ENCODE measurements at places on chromosomes 3 and 15. TPM values are rescaled to one million over a fixed set of nuclear protein-coding genes. Genes with fewer than 3 reads are reported as not detected.

SNTN gene
- not detected for total RNA-seq

ALPK3 gene
- 0.10 TPM for total RNA-seq

LARP6 gene
- total RNA-seq = not detected

TAGLN3 gene
- 1.1 TPM for total RNA-seq

CYP1A2 gene
- not detected for total RNA-seq

TNFAIP8L3 gene
- total RNA-seq = 0.49 TPM

GPR176 gene
- 0.34 TPM for total RNA-seq

ADIPOQ gene
- total RNA-seq = not detected

IL5RA gene
- 0.12 TPM for total RNA-seq

ARRDC4 gene
- total RNA-seq = 1.5 TPM

COL7A1 gene
- 0.83 TPM for total RNA-seq

DNA sequence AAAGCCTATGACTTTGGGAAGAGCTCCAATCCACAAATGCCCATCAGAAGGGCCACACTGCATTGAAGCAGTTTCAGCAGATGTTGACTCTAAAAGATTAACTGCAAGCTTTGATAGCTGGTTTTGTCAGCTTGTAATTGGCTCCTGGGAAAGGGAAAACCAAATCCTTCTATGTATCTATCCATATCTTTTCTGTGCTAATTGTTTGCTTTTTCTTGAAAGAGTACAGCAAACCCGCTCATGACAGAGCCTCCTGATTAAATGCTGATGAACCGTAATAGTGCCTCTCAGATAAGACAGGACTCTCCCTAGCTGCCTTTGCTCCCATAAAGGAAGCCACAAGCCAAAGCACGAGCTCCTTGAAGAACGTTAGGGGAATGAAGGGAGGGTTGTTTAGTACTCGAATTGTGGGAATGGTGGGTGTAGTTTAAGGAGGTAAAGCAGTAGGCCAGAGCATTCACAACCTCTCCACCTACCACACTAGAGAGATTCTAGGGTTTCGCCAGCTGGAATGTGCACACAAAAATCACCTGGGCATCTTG, 33.6 kb upstream of the LRIG1 start:
- H3K36me3 ChIP-seq = no peaks in the 10 kb centered on the region
- H3K4me1 ChIP-seq = no peaks in the 10 kb centered on the region
- H3K27ac ChIP-seq = no peak overlapping the region
- DNase-seq = no peak
- H3K4me3 ChIP-seq = no peak overlapping the region
- peaks cover 9% of the 10 kb centered on the region for H3K27me3 ChIP-seq

- peak; percentile 18 for DNase-seq
- no peaks in the 10 kb centered on the region for H3K36me3 ChIP-seq
- no peaks in the 10 kb centered on the region for H3K4me1 ChIP-seq
- peaks cover 51% of the 10 kb centered on the region for H3K27me3 ChIP-seq
- no peak overlapping the region for H3K4me3 ChIP-seq
- no peak overlapping the region for H3K27ac ChIP-seq
Observed at GRCh38 chr15:77966540-77967234, 110.8 kb downstream of the TBC1D2B start.

GRCh38 chr3:65666448-65667091, 372.1 kb downstream of the MAGI1 start:
- no peaks in the 10 kb centered on the region for H3K36me3 ChIP-seq
- DNase-seq = no peak
- no peaks in the 10 kb centered on the region for H3K27me3 ChIP-seq

DNA sequence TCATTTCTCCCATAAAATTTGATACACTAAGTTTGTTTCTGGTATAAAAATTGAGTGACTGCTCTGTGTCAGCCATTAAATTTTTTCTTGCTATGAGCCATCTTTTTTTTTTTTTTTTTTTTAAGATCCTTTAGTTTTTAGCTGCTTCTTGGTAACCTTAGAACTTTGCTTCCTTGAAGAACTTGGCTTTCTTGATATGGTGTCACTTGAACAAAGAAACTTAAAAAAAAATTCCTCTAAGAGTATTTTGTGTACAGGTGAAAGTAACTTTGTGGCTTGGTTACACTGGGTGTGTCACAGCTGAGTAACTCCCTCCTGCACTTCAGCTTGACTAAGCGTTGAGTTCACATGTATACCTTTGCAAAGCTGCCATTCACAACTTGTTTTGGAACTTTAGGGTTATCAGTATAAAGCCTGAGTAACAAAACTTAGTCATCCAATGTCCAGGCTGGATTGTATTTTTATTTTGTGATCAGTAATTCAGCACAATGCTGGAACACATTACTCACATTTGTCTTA, 6.5 kb downstream of the CHD2 start:
- H3K27me3 ChIP-seq = no peaks in the 10 kb centered on the region
- peak; percentile 57 for DNase-seq
- H3K4me1 ChIP-seq = peaks cover 84% of the 10 kb centered on the region

DNA sequence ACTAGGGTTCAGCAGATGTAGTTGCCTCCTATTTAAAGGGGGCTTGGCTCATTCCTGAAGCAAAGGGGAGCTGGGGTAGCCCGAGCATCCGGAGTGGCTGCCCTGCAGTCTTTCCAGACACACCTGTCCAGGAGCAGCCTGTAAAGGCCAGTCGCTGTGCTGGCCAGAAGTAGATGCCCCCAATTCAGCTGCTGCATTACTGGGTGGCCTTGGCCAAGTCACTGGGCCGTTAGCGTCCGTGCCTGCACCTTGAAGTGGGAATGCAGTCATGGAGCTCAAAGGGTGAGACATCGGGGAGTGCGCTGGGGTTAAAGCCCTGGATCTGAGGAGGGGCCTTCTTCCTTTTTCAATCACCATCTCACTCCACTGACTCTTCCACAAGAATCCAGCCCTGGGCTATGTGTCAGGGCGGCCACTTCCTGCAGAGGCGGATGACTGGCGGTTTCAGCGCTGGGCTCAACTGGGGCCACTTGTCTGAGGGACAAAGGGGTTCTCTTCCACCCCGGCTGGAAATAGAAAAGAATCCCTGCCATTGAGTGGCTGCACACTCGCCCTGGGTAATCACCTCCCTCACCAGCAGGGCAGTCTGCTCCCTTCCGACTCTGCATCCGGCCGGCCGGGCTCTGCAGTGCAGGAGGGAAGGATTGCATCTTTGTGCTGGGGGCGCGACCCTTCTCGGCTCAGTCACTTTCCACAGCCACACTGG, 11.8 kb downstream of the ALDH1A3 start:
- no peak overlapping the region for H3K4me3 ChIP-seq
- H3K27ac ChIP-seq = no peak overlapping the region
- no peaks in the 10 kb centered on the region for H3K4me1 ChIP-seq
- peaks cover 27% of the 10 kb centered on the region for H3K27me3 ChIP-seq
- no peaks in the 10 kb centered on the region for H3K36me3 ChIP-seq

GRCh38 chr3:129211345-129211744, 27.6 kb upstream of the CNBP start:
- no peak overlapping the region for H3K4me3 ChIP-seq
- H3K36me3 ChIP-seq = no peaks in the 10 kb centered on the region
- H3K4me1 ChIP-seq = peaks cover 4% of the 10 kb centered on the region
- H3K27ac ChIP-seq = no peak overlapping the region

DNA sequence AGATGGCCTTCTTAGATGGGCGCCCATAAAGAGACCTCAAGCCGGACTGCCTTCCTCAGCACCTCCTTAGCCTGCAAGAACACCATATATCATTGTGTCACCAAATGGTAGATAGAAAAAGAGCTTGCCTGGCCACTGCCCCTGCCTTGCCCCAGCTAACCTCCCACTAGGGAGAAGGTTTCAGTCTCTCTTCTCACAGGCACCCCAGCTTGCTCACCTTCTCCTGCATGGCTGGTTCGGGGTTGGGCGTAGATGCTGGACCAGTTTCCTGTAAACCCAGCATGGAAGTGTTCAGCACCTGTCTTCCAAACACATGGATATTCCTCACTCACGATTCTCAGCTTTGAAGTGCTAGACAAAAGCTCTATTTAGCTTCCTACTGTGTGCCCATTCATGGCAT, 3.3 kb upstream of the SLC22A14 start:
- no peaks in the 10 kb centered on the region for H3K36me3 ChIP-seq
- H3K27me3 ChIP-seq = no peaks in the 10 kb centered on the region
- no peak for DNase-seq
- no peaks in the 10 kb centered on the region for H3K4me1 ChIP-seq
- H3K4me3 ChIP-seq = no peak overlapping the region

- H3K4me3 ChIP-seq = no peak overlapping the region
- no peak overlapping the region for H3K27ac ChIP-seq
- no peaks in the 10 kb centered on the region for H3K36me3 ChIP-seq
- no peak for DNase-seq
- peaks cover 22% of the 10 kb centered on the region for H3K4me1 ChIP-seq
Observed at GRCh38 chr3:9247361-9247940, 2.0 kb downstream of the SRGAP3 start.

DNA sequence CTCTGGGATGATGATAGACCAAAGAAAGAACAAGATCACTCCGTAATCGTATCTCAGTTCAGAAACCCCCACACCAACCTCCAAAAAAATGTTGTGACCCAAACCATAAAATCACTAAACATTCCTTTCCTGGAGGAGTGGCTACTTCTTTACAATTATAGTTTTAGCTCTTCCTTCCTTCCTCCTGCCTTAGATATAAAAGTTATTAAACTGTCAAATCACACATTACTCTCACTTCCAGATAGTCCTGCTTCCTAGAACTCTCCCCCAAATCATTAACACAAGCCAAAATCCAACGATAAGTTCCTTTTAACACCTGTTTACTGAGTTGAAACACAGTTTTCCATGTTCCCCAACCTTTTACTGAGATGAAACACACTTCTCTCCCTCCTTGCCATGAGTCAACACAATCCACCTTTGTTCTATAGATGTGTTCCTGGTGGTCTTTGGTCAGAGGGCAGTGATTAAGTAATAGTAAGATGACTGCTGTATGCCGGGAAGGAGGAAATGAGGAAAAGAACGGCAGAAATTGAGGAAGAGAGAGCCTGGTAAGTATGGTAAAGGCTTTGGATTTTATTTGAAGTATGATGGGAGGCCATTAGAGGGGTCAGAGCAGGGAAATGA, 8.3 kb upstream of the CRYGS start:
- no peak for DNase-seq
- H3K4me3 ChIP-seq = no peak overlapping the region
- no peaks in the 10 kb centered on the region for H3K4me1 ChIP-seq
- H3K27me3 ChIP-seq = no peaks in the 10 kb centered on the region
- H3K27ac ChIP-seq = no peak overlapping the region

GRCh38 chr3:141386126-141386488, 17.8 kb downstream of the ZBTB38 start:
- no peak overlapping the region for H3K27ac ChIP-seq
- H3K27me3 ChIP-seq = peaks cover 9% of the 10 kb centered on the region
- DNase-seq = no peak

DNA sequence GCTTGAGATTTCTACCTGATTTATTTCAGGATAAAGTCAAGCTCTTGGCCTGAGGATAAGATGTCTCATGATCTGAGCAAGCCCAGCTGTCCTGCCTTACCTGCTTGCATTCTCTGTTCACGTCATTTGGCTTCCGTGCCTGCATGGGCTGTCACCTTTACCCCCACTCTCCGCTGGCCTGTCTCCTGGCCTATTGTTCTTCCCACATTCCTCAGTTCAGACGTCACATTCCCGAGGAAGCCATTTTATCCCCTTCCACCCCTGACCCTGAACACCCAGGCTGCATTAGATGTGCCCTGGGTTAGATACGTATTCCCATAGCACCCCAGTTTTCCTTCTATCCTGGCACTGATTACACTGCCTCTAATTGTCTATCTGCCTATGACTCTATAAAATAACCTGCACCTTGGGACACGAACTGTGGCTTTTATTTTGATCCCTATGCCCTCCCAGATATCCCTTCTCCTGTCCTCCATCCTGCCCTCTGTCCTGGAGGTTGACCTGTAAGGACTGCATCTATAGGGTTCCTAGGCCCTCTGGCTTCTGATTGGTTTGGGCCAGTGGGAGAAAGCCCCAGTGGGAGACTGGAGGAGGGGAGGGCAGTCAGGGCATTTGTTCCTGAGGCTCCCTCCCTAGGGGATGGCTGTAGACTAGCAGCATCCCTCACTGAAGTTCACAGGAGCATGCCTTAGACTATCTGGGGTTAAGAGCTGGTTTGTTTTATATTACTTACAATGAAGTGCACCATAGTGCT, 19.2 kb upstream of the UBE2Q2 start:
- H3K27ac ChIP-seq = no peak overlapping the region
- H3K4me1 ChIP-seq = no peaks in the 10 kb centered on the region
- peaks cover 10% of the 10 kb centered on the region for H3K27me3 ChIP-seq

- no peak overlapping the region for H3K4me3 ChIP-seq
- peaks cover 60% of the 10 kb centered on the region for H3K4me1 ChIP-seq
- H3K27me3 ChIP-seq = no peaks in the 10 kb centered on the region
- peak overlapping the region; percentile 75 for H3K27ac ChIP-seq
- H3K36me3 ChIP-seq = peaks cover 38% of the 10 kb centered on the region
Observed at GRCh38 chr3:106172101-106172500, 303.3 kb upstream of the CBLB start.

- H3K4me3 ChIP-seq = no peak overlapping the region
- H3K27ac ChIP-seq = no peak overlapping the region
- peaks cover 26% of the 10 kb centered on the region for H3K27me3 ChIP-seq
- no peak for DNase-seq
- peaks cover 13% of the 10 kb centered on the region for H3K4me1 ChIP-seq
- no peaks in the 10 kb centered on the region for H3K36me3 ChIP-seq
Observed at GRCh38 chr3:184716622-184717398, 4.9 kb upstream of the MAGEF1 start.

DNA sequence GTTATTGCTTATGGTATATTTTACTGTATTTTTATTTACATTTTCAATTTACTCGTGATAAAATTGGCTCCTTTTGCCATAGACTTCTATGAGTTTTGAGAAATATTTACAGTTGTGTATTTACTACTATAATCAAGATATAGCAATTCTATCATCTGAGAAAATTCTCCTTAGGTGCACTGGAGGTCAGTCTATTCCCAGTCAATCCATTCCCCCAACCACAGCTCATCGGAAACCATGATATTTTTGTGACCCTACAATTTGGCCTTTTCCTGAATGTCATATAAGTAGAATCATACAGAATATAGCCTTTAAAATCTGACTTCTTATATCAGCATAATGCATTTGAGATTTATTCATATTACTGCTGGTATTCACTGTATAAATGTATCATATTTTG, 114.7 kb upstream of the LRTM1 start:
- no peaks in the 10 kb centered on the region for H3K36me3 ChIP-seq
- H3K27ac ChIP-seq = no peak overlapping the region
- no peaks in the 10 kb centered on the region for H3K4me1 ChIP-seq
- DNase-seq = no peak
- H3K4me3 ChIP-seq = no peak overlapping the region
- H3K27me3 ChIP-seq = no peaks in the 10 kb centered on the region

GRCh38 chr3:124601190-124601589, 129.1 kb upstream of the UMPS start:
- H3K27ac ChIP-seq = no peak overlapping the region
- no peaks in the 10 kb centered on the region for H3K36me3 ChIP-seq
- no peak overlapping the region for H3K4me3 ChIP-seq
- H3K27me3 ChIP-seq = peaks cover 15% of the 10 kb centered on the region

DNA sequence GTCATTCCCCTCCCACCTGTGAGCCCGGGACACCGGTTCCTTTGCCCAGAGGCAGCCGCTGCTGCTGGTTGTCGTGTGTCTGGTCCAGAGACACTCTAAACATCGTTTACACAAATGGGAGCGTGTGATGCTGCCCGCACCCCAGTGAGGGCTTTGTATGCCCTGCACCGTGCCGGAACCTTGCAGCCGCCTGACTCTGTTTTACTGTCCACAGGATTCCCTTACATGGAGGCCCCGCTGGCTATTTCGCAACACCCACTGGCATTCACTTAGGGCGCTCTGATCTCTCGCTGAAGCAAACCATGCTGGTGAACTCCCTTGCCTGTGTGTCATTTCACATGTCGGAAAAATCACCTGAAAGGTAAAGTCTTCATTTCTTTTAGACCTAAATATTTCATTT, 100.8 kb upstream of the SLC6A6 start:
- peaks cover 6% of the 10 kb centered on the region for H3K27me3 ChIP-seq
- H3K4me1 ChIP-seq = peaks cover 6% of the 10 kb centered on the region
- H3K36me3 ChIP-seq = no peaks in the 10 kb centered on the region
- H3K27ac ChIP-seq = no peak overlapping the region
